ENCODE measurements at places on chromosomes 5 and 9.

DNA sequence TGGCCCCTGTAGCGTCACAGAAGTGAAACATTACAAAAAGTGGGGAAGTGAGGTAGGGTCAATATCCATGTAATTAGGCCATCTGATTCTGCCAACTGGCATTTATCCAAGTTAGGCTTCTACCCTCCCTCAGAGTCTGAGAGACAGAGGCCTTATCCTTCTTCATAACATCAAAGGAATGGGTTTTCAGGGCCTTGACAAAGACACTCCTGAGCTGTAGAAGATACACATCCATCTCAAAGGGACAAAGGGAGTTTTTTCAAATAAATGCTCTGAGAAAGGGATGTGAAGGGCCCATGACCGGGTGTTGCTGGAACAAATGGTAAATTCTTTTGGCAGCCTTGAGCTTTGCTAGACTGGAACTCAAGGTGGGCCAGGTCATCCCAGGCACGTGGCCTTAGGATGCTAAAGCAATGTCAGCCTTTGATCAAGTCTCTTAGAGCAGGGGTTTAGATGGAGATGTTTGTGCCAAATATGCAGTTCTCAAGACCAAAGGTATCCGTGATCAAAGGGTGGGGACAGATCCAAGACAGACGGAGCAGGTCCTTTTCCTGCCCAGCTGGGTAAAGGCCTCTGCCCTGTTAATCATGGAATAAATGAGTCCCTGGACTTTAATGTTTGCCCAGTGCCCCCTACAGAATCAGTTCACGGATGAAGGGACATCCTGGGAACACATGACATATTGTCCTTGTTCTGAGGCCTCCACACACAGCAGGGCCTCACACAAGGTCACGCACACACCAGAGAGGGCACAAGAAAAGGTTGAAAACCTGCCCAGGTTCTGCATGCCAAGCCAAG is 10.0 kb upstream of the FAM169A start:
- no peaks in the 10 kb centered on the region for H3K27me3 ChIP-seq
- H3K36me3 ChIP-seq = no peaks in the 10 kb centered on the region
- H3K4me1 ChIP-seq = no peaks in the 10 kb centered on the region

GRCh38 chr5:113548396-113548795 is 34.9 kb downstream of the YTHDC2 start:
- no peaks in the 10 kb centered on the region for H3K36me3 ChIP-seq
- H3K4me1 ChIP-seq = no peaks in the 10 kb centered on the region
- H3K27ac ChIP-seq = no peak overlapping the region
- DNase-seq = no peak

DNA sequence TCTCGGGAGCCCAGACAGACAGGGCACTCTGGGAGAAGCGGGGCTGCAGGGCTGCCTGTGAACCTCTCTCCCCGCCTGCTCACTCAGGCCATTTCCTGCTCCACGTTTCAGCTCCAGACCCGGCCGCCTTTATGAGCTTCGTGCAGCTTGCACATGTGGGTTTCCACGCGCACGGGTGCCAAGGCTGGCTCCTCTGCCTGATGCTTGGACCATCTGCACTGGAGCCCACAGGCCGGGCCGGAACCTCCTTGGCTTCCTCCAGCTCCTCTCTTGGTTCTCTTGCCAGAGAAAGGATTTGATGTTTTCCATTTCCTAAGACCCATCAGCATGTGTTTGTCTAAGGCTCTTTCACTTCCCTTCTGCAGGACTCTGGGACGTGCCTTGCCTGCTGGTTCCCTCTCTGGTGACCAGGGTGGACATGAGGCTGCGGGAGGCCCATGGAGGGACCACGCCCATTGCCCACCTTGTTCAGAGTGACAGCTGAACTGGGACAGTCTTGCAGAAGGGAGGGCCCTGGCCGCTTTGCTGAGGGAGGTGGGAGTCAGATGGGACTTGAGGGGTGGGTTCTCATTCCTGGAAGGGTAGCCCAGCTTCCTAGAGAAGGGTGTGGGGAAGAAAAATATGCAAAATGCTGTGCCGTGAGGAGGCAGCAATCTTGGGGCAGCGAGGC is 23.3 kb upstream of the COL5A1 start:
- H3K36me3 ChIP-seq = no peaks in the 10 kb centered on the region
- H3K4me3 ChIP-seq = no peak overlapping the region
- DNase-seq = no peak
- H3K27ac ChIP-seq = no peak overlapping the region

DNA sequence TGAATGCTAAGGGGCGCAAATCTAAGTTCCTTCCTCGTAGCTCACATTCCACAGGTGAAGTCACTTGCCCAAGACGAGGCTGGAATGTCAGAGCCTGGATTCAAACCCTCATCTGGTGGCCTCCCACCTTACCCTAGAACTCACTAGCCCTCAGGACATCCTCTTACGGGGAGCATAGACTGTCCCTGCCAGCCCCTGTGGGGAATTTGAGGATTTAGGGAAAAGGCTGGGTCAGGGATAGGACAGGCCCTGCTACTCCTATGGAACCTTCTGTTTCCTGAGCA is 45.0 kb downstream of the IRF1 start:
- no peaks in the 10 kb centered on the region for H3K36me3 ChIP-seq
- H3K4me1 ChIP-seq = peaks cover 2% of the 10 kb centered on the region
- no peaks in the 10 kb centered on the region for H3K27me3 ChIP-seq
- H3K4me3 ChIP-seq = no peak overlapping the region

- no peak overlapping the region for H3K4me3 ChIP-seq
- H3K36me3 ChIP-seq = peaks cover 46% of the 10 kb centered on the region
- no peak overlapping the region for H3K27ac ChIP-seq
- DNase-seq = no peak
These were observed 16.4 kb downstream of the TARS1 start for GRCh38 chr5:33457126-33457525.

DNA sequence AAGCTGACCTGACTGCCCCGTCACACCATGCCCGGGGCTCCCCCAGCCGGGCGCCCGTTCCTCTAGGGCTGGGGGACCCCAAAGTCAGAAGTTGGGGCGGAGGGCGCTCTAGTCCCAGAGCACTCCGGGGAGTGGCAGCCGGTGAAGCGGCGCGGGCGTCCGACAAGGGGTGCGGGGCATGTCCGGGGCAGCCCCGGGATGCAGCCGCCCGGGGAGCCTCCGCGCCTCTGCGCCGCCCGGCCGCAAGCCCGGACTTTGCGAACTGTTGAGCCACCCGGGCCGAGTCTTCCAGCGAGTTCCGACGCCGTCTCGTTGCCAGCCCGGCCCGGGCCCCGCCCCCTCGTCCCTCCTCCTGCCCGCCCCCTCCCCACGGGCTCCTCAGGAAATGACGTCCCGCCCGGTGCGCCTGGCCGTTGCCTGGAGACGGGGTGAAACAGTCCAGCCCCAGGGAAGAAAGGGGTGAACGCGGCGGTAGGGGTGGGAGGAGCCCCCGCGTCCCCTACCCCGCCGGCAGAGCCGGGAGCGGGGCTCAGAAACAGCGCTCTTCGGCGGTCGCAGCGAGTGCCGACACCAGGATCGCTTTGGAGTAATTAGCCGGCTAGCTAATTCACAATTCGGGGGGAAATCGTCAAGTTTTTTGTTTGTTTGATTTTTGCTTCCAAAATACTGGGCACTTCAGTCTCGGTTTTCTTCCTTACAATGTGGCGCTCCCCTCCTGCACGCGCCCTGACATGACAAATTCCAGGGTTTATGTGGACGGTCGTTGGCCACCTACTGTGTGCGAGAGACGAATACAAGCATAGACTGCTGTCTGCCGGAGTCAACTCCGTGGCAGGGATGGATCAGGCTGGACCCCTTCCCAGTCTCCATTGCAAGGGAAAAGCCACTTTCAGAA is at the start of gene WHRN:
TSS of gene WHRN (minus strand) at position 287 of the 895 bp plus-strand sequence. CDS start 672 bp downstream, outside the sequence.
- no peaks in the 10 kb centered on the region for H3K36me3 ChIP-seq
- no peak within 1 kb of the TSS for H3K27ac ChIP-seq
- H3K4me3 ChIP-seq = peak within 1 kb of the TSS; percentile 63
- no peaks in the 10 kb centered on the region for H3K27me3 ChIP-seq

- no peak overlapping the region for H3K27ac ChIP-seq
- DNase-seq = no peak
- no peak overlapping the region for H3K4me3 ChIP-seq
- peaks cover 75% of the 10 kb centered on the region for H3K27me3 ChIP-seq
- H3K4me1 ChIP-seq = peaks cover 13% of the 10 kb centered on the region
- no peaks in the 10 kb centered on the region for H3K36me3 ChIP-seq
These were observed 73.3 kb upstream of the TBCA start for GRCh38 chr5:77849308-77849900.

DNA sequence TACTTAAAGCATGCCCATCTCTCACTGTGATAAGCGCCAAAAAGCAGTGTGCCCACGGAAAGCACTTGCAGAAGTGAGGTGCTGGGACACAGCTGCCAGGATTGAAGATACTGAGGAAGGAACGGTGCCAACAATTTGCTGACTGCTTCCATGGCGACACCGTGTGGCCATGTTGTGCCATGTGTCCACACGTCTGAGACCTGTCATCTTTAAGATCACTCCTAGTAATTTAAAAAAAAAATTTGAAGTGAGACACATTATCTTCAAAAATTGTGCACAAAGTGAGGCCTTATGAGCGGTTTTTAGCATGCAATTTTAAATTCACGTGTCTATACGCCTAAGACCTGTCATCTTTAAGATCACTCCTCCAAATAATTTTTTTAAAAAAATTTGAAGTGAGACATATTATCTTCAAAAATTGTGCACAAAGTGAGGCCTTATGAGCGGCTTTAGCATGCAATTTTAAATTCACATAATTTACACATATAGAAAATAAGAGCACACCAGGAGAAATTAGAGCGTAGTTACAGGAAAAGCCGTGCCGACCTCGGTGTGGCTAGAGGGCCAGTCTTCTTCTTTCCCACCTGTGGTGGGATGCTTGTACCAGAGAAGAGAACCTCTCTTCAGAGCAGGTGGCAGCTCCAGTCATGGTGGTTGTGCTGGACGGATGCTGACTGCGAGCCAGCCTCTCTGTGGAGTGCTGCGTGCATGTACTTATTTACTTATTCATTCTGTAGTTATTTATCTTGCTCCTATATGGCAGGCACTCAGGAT is 21.4 kb upstream of the FLT4 start:
- no peak overlapping the region for H3K4me3 ChIP-seq
- no peak for DNase-seq
- H3K4me1 ChIP-seq = peaks cover 2% of the 10 kb centered on the region
- H3K36me3 ChIP-seq = no peaks in the 10 kb centered on the region
- H3K27me3 ChIP-seq = peaks cover 17% of the 10 kb centered on the region

DNA sequence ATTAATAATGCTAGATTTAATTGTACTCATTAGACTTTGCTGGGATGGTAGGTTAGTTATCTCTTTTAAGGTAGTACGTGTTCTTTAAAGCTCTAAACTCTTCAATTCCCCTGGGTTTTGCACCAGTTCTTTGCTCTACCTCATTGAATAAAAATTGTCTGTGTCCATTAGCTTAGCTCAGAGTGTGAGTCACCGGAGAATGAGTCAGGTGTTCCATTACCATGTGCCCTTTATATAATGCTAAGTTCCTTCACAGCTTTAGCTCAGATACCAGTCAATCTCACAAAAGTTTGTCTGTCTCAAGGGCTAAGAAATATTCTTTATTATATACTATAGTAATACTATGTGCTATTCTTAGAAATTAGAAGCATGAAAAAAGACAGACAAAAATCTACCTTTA is 339.4 kb downstream of the PRELID2 start:
- no peak overlapping the region for H3K27ac ChIP-seq
- H3K4me3 ChIP-seq = no peak overlapping the region
- H3K27me3 ChIP-seq = no peaks in the 10 kb centered on the region
- DNase-seq = no peak

- H3K27me3 ChIP-seq = no peaks in the 10 kb centered on the region
- no peaks in the 10 kb centered on the region for H3K36me3 ChIP-seq
- no peak overlapping the region for H3K4me3 ChIP-seq
- DNase-seq = no peak
- H3K4me1 ChIP-seq = peaks cover 4% of the 10 kb centered on the region
These were observed 45.8 kb downstream of the LRRTM2 start for GRCh38 chr5:138829341-138829740.

DNA sequence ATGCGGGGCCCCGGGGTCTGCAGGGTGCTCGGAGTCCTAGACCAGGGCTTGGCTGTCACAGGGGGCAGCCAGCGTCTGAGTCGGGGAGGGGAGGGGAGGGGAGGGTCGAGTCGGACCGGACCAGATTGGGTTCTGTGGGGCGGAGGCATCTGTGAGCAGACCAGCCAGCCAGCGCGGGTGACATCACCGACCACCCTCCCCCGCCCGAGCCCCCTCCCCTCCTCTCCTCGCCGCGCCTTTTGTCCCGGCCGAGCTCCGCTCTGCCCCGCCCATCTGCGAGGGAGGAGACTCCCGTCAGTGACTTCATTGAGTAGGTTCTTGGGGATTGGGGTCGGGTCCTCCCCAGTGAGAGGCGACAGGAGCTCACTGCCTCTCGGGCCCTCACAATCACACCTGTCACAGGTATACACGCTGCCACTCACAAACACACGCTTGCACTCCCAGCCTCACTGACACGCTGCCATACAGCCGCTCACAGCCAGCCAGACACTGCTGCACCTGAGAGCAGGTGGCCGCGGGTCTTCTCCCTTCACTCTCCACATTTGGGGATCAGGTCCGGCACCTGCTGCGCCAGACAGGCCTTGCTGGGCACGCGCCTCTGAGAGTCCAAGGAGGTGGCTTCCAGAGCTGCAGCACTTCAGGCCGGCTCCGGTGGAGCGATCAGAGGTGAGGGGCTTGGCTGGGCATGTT is 546 bp downstream of the DNAJB5 start:
- no peaks in the 10 kb centered on the region for H3K27me3 ChIP-seq
- H3K4me1 ChIP-seq = peaks cover 14% of the 10 kb centered on the region
- no peak for DNase-seq
- H3K4me3 ChIP-seq = peak overlapping the region; percentile 59

Data from iPS DF 6.9 (cell line).